Renal pelvis (tissue), 12 donors: ENCODE measurements at places on chromosomes 11 and 22. TPM values are rescaled to one million over a fixed set of nuclear protein-coding genes. Genes with fewer than 3 reads are reported as not detected.
A peak's percentile ranks its signal among the peaks of the same experiment; 100 is the strongest.

GRCh38 chr22:41589391-41590241 is at the start of gene PMM1:
TSS of gene PMM1 (minus strand) at chr22:41589840. CDS start at chr22:41589805, 35 bp downstream.
- peak; percentile 100 for DNase-seq

Gene CLMP
- polyA plus RNA-seq = 27.2 TPM

- DNase-seq = no peak
These were observed at the start of gene CST6 for GRCh38 chr11:66011785-66012303. TSS of gene CST6 (plus strand) at chr11:66012008. CDS start at chr11:66012045, 37 bp downstream.

Gene BIRC3
- 1.1 TPM for polyA plus RNA-seq

DNA sequence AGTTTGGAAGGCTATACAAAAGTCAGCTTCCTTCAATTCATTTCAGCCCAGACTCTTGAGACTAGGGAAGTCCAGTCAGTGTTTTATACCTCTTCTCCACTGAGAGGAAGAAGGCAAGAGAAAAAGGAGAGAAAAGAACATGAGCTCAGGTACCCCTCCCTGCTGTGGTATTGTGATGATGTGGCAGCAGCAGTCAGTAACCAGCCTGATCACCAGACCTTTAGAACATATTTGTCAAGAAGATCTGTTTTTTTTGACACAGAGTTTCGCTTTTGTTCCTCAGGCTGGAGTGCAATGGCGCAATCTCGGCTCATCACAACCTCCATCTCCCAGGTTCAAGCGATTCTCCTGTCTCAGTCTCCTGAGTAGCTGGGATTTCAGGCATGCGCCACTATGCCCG is 21.2 kb upstream of the RPS13 start:
- DNase-seq = no peak

GRCh38 chr11:58392746-58393145 is 13.9 kb downstream of the OR5B3 start:
- no peak for DNase-seq

GRCh38 chr11:119694334-119694733 is 34.7 kb downstream of the NECTIN1 start:
- no peak for DNase-seq
